ENCODE measurements at places on chromosomes 6 and 20. TPM values are rescaled to one million over a fixed set of nuclear protein-coding genes. Genes with fewer than 3 reads are reported as not detected.
A peak's percentile ranks its signal among the peaks of the same experiment; 100 is the strongest.

GRCh38 chr6:104522533-104522932 is 337.2 kb downstream of the HACE1 start:
- no peak for DNase-seq

DNA sequence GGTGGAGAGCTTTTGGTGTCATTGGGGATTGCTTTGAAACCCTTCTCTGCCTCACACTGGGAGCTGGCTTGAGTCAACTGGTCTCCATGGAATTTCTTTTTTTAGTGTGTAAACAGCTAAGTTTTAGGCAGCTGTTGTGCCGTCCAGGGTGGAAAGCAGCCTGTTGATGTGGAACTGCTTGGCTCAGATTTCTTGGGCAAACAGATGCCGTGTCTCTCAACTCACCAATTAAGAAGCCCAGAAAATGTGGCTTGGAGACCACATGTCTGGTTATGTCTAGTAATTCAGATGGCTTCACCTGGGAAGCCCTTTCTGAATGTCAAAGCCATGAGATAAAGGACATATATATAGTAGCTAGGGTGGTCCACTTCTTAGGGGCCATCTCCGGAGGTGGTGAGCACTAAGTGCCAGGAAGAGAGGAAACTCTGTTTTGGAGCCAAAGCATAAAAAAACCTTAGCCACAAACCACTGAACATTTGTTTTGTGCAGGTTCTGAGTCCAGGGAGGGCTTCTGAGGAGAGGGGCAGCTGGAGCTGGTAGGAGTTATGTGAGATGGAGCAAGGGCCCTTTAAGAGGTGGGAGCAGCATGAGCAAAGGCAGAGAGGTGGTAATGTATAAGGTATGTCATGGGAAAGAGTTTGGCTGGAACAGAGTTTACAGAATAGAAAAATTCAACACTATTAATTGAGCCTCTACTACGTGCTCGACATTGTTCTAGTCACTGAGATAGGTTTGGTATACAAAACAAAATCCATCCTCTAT is 31.2 kb downstream of the SRSF3 start:
- no peak for DNase-seq

DNA sequence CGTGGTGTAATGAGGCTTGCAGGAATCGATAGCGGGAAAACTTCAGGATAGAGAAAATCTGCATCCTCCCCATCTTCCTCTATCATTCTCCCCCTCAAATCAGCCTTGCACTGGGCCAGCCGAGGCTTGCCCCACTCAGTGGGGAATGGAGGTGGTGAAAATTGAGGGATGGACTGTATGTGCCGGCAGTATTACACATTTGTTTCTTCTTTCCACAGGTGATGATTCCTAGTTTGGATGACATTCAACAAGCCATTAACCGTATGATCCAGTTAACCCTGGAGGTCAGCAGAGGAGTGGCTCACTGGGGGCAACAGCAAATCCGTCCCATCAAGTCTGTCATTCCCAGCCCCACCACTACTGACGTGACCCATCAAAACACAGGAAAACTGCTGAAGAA is 100.1 kb downstream of the DNAH8 start:
- no peak for DNase-seq

- DNase-seq = no peak
Measured at GRCh38 chr6:21873562-21873961, 280.0 kb downstream of the SOX4 start.

- DNase-seq = no peak
Measured at GRCh38 chr20:37407573-37408002, 61.6 kb downstream of the SRC start.

- no peak for DNase-seq
Measured at GRCh38 chr6:162260027-162260426, 467.5 kb downstream of the PRKN start.

Gene BANF2
- total RNA-seq = not detected

GRCh38 chr6:63589952-63590411 is 17.7 kb downstream of the LOC128125822 start:
- DNase-seq = no peak

- DNase-seq = no peak
Measured at GRCh38 chr20:11921321-11921720, 3.6 kb downstream of the BTBD3 start.

Gene HTR1B
- total RNA-seq = not detected

Gene LY6G5B
- 11.1 TPM for total RNA-seq

DNA sequence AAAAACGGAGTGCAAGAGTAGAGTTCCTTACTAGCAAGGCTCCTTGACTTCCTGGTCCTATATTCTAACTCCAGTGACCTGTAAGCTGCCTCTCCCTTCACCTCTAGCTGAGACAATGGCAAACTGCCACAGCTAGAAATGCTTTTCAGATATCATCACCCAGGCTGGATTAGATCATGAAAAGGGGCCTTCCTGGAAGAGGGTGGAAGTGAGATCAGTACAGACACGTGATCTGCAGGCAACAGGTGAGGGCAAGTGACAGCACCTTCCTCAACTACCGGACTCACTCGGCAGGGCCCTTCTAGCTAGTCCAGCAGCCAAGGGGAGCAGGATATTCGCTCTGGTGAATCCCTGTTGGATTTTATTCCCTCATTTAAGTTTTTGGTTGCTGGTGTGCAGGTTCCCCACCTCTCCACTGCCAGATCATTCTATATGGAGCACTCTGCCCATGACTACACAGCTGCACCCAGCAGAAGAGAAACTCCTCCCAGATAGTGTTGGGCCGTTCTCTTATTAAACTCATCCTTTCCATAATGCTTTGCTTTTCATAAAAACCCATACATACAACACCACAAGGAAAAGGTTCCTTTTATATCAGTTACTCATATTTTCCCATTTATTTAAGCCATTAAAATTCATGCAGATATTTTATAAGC is 26.4 kb upstream of the FAM83C start:
- no peak for DNase-seq

GRCh38 chr6:57013521-57013926 is 33.0 kb upstream of the KIAA1586 start:
- no peak for DNase-seq

DNA sequence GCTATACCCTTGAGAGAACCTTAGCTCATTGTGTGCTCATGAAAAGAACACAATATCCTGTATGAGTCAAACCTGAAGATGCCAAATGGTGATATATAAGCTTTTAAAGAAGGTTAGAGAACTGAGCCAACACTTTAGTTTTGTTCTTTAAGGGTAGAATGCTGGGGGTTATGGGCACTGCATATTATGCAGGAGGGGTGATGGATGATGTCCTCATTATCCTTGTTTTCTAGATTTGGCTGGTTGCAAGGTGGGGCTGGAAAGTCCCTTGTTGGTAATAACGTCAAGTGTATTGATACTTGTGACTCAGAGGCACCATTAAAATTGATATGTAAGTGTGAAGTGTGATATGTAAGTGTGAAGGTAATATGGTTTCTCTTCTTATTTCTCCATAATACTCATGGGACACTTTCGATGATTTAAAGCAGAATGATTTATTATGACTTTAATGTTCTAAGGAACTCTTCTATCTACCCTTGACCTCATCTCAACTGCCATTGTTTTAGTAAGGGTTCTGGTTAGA is 113.7 kb upstream of the DTNBP1 start:
- peak; percentile 55 for DNase-seq

DNA sequence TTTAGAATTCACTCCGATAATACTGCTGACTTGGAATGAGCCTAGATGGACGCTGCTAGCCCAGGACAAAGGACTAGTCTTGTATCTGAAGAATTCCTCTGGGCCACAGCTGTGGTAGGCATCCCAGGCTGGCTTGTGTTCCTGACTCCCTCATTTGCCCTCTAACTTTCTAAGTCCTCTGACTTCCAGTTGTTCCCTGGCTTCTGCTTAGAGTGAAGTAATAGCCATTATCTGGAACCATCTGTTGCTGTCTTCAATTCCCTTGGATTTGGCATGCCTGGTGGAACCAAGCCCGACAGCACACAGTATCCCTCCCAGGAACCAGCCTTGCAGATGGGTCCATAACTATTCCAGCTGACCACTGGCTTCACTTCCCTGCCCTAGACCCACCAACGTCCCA is 376.0 kb downstream of the SYNE1 start:
- DNase-seq = no peak

- peak; percentile 66 for DNase-seq
Measured at GRCh38 chr6:106098383-106099234, 12.5 kb downstream of the PRDM1 start.

DNA sequence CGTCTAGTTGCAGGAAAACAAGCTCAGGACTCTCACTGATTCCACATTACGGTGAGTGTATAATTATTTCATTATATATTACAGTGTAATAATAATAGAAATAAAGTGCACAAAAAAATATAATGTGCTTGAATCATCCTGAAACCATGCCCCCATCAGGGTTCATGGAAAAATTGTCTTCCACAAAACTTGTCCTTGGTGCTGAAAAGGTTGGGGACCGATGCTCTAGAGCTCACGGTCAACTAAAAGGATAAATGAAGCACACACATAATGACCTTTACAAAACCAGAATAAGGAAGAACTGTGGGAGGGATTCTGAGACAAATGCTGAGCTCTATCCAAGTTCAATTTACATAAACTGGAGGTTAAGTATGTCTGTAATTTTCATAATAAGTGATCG is 194.3 kb downstream of the COL19A1 start:
- no peak for DNase-seq

Gene FNDC11
- total RNA-seq = 0.72 TPM

DNA sequence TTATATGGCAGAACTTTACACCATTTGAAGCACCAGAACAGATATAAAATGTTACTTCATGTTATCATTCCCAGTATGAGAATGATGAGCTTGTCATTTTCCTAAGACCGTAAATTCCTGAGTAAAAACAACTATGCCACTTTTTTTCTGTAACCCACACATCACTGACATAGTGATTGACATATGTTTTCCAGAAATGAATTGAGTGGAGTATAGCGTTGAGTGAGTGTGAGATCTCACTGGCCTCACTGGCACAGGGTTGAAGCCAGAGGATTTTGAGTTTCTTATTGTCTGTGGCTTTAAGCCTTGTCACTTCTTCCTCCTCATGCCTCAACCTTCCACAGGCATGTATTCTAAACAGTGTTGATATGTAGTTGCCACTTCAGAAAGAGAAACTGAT is 62.3 kb downstream of the PDE7B start:
- no peak for DNase-seq

GRCh38 chr6:124995645-124996325 is 33.5 kb downstream of the RNF217 start:
- no peak for DNase-seq

DNA sequence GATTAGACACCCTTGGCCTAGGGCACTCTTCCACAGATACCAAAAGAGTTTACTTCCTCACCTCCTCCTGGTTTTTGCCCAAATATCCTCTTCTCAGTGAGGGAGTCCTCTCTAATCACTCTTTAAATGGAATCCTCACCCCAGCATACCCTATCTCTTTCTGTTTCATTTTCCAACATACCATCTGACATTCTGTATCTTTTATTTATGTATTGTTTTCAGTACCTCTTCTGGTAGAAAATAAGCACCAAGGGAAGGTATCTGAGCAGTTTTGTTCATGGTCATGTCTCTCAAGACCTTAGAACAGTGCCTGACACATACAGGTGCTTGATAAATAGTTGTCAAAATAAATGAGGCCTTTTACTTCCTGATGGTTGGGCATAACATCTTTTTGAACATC is 55.1 kb downstream of the KIAA0408 start:
- DNase-seq = no peak

GRCh38 chr6:10272591-10272990 is 142.3 kb downstream of the TFAP2A start:
- no peak for DNase-seq

DNA sequence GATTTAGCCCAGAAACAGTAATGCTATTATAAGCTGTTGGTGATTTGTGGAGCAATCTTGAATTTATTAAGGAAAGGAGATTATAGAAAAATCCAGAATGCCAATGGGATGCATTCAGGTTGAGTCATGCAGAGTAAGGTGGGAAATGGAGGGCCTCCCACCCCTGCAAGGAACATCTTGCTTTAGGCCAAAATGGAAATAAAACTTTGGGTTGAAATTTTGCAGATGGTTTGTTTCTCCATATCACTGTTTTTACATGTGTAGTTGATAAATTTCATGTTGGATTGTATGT is 152.4 kb downstream of the BCAS1 start:
- DNase-seq = no peak

Gene SYCP2L
- total RNA-seq = not detected

DNA sequence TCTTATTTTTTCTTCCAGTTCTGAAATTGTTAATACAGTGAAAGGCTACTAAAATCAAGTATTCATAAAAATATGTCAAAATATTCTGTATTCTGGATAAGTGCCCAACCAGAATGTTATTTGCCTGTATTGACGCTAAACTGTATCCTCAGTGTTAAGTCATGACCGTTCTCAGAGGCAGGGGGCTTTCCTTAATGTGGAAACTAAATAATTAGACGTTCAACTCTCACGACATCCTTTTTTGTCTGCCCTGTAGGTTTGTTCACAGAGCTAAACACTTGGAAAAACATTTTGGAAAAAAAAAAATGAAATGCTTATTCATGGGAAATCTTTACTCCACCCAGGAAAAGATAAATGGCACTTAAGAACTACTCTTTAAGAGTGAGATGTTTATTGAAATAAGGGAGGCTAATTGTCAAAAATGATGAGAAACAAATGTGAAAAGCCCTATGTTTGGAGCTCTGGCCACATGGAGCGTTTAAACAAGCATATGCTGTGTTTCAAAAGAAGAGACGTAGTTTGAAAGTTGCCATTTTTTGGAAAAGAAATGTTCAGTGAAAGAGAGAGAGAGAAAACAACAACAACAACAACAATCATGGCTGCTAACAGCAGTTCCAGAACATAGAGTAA is 453.1 kb upstream of the MARCKS start:
- no peak for DNase-seq

DNA sequence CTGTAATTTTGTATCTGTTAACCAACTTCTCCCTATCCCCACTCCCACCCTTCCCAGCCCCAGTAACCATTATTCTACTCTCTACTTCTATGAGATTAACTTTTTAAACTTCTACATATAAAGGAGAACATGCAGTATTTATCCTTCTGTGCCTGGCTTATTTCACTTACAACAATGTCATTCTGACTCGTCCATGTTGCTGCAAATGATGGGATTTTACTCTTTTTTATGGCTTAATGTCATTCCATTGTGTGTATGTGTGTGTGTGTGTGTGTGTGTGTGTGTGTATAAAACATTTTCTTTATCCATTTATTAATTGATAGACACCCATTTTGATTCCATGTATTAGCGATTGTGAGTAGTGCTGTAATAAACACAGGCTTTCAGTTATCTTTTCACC is 76.1 kb downstream of the COL19A1 start:
- no peak for DNase-seq

Gene MUC21
- total RNA-seq = not detected

Gene FOXS1
- not detected for total RNA-seq

DNA sequence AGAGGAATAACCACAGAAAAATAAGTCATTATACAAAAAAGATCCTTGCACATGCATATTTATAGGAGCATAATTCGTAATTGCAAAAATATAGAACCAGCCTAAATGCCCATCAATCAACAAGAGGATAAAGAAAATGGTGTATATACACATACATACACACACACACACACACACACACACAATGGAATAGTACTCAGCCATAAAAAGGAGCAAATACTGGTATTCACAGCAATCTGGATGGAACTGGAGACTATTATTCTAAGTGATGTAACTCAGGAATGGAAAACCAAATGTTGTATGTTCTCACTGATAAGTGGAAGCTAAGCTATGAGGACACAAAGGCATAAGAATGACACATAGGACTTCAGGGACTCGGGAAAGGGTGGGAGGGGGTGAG is 1.9 kb upstream of the KIAA1586 start:
- DNase-seq = no peak

Gene CDH22
- total RNA-seq = not detected

Measured in GM12878 (cell line).